GM12891 (cell line): ENCODE measurements at places on chromosomes 2 and 18.

GRCh38 chr2:155151472-155151871, 453.0 kb downstream of the KCNJ3 start:
- DNase-seq: no peak

DNA sequence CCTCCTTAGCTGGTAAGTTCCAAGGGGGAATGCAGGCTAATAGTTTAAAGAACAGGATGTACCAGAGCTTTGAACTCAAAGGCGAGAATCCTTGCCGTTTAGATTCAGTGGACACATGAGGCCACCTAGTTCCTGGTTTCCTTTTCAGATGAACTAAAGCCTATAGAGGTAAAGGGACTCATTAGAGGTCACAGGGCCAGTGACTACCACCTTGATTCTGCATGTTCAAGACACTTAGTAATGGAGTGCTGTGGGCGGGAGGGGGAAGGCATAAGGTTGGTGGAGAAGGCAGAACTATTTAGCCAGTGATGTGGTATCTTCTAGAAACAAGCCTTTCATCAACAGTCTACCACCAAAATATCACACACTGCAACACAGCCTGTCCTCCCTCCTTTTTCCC, 47.9 kb downstream of the ARHGEF33 start:
- DNase-seq: no peak

DNA sequence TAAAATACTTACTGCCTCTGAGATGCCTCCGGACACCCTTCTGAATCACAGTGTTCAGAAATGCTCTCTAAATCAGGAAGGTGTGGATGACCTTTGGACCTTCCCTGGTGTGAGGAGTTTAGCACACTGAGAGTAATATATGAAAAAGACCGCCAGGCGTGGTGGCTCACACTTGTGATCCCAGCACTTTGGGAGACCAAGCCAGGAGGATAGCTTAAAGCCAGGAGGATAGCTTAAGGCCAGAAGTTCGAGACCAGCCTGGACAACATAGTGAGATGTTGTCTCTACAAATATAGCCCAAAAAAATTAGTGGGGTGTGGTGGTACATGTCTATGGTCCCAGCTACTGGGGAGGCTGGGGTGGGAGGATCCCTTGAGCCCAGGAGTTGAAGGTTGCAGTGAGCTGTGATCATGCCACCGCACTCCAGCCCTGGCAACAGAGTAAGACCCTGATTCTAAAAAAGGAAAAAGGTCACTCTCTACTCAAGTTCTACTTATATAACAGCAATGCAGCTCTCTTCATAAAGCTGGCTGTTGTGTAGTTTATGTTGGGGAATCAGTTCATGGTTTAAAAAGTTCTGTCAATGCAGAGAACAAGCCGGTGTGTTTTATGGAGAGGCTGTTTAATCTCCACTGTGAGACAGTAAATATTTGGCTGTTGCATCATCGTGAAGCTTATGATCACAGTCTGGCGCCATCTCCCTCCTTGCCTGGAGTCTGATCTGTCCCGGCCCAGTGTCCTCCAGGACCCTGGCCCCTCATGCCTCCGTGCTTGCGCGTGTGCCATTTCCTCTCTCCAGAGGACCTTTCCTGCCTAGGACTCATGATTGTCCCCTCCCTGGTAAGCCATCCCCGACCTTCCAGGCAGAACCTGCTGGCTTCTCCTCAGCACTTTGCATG, 184.5 kb downstream of the FAM210A start:
- no peak for DNase-seq

- DNase-seq: no peak
These were observed 195.3 kb upstream of the EPHA4 start for GRCh38 chr2:221767106-221768012.

GRCh38 chr2:151437630-151438029, 27.9 kb downstream of the RIF1 start:
- DNase-seq: no peak

GRCh38 chr2:85503168-85503850, 35.7 kb upstream of the MAT2A start:
- DNase-seq: no peak

DNA sequence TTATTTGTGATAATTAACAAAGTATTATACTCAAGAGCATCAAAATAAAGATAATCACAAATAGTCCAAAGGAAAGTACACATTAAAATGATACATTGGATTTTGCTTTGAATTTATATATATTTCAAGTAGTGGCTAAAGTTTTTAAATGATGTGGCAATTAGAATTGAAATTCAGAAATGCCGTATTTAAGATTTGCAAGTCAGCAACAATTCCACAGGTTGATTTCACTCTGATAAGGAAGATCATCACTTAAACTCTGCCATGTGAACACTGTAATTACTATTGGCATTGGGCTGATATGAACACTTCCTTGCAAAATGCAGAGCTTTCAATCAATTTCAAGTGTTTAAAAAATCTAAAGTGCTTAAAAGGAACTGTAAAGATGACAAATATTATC, 39.6 kb upstream of the PAX3 start:
- DNase-seq: no peak

DNA sequence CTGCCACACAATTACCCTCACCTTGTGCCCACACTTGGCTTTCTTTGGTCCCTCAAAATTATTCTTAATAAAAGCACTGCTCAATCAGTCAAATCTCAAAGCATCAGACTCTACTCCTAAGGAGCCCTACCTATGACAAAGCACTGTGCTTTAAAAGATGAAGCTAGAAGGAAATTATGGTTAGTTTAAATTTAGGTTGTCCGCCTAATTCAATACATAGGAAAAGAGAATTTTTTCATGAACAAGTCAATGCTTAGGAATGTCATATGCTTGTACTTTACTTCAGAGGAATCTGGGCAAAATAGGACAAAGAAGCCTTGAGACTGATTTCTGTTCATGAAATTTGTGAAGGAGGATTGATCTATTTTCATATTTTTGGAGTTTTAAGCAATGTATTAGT, 726.4 kb upstream of the CDH2 start:
- DNase-seq: no peak
